Kidney (tissue), 22 donors: ENCODE measurements at places on chromosomes 4 and X. TPM values are rescaled to one million over a fixed set of nuclear protein-coding genes. Genes with fewer than 3 reads are reported as not detected.
A peak's percentile ranks its signal among the peaks of the same experiment; 100 is the strongest.

Gene SLC34A2
- total RNA-seq = 694 TPM

Gene AR
- total RNA-seq = 13.6 TPM

Gene IQCM
- not detected for total RNA-seq

Gene IL13RA2
- total RNA-seq = 0.31 TPM

Gene STAP1
- total RNA-seq = 3.9 TPM

Gene TIGD4
- total RNA-seq = 1.1 TPM

Gene PGAM4
- not detected for total RNA-seq

Gene BEX5
- total RNA-seq = 9.5 TPM

Gene RWDD4
- 17.7 TPM for total RNA-seq

Gene SLIT2
- 11.5 TPM for total RNA-seq

Gene TBCK
- total RNA-seq = 50.0 TPM

Gene LRRC66
- 0.44 TPM for total RNA-seq

DNA sequence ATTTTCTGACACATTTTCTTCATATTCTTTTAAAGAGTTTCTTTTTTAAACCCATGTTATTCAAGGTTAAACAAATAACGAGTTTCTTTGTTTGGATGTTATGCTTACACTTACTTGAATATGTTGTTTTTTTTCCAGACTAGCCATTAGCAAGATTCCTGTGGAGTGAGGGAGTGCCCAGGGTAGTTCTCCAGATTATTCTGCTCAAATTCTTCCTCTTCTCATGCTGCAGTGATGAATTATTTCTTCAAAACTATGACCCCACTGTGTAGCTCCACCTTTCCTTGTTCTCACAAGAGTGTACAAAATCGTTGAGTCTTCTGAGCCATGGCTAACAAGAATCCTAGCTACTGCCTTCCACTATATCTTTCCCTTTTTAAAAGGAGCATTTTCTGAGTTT, 134.1 kb upstream of the ELOVL6 start:
- H3K4me3 ChIP-seq = no peak overlapping the region
- no peaks in the 10 kb centered on the region for H3K27me3 ChIP-seq
- no peak for DNase-seq
- no peak overlapping the region for H3K27ac ChIP-seq

DNA sequence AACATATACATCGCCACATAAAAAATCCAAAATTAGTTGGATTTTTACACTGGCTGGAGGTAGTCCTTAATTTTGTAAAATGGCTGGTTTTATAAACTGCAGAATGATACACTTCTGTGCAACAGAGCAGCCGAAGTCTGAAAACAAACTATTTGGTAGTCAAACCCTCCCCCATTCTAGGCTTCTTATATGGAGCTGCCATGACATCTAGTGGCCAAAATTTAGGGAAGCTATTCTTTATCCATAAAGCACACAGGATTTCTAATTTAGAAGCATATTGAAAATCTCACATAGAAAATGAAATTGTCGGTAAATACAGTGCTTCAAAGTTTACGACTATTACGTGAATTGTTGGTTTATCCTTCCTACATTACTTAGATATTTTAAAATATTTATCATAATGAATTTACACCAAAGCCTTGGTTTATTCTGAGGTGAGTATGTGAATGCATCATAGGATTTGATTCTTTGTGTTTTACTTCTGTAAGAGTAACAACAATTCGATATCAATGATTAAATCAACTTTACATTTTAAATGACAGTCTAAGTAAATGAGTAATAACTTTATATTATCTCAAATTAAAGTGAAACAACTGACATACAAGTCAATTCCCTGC, 113.4 kb upstream of the FAM241A start:
- H3K4me1 ChIP-seq = no peaks in the 10 kb centered on the region
- no peaks in the 10 kb centered on the region for H3K27me3 ChIP-seq

DNA sequence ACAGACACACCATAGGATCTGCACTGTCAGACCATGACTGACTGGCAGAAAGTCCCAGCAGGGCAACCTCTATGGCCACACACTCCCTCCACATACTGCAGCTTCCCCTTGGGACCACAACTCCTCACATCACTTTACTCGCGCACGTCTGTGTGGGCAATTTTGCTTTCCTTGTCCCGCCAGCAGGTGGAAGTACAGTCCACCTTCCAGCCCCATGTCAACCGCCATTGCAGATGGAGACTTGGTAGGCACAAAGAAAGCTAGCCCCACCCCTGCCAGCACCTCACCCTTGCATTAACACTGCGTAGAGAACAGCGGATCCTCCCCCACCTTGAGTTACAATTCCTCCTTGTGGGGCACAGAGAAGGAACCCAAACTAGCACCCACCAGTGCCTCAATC, 74.4 kb upstream of the NAP1L2 start:
- no peaks in the 10 kb centered on the region for H3K4me1 ChIP-seq
- no peak overlapping the region for H3K4me3 ChIP-seq
- H3K27ac ChIP-seq = no peak overlapping the region
- no peaks in the 10 kb centered on the region for H3K36me3 ChIP-seq

DNA sequence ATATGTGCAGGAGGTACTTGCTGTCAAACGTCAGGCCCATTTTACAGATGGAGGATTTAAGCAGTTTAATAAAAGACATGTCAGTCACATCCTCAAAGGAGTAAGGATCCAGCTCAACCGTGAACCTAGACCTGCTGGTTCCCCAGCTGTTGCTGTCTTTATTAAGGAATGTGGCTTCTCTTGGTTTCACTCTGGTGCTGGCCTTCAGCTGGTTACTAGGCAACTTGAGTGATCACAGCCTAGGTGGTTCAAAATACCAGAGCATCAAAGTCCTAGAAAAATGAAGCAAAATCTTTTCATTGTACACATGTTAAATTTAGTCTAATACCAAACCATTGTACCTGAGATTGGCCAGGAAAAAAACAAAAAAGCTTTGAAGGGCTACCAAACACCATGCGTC, 32.7 kb upstream of the GLRA2 start:
- no peaks in the 10 kb centered on the region for H3K4me1 ChIP-seq
- H3K36me3 ChIP-seq = no peaks in the 10 kb centered on the region
- H3K27ac ChIP-seq = peak overlapping the region; percentile 16
- peak; percentile 8 for DNase-seq
- H3K27me3 ChIP-seq = no peaks in the 10 kb centered on the region

- no peaks in the 10 kb centered on the region for H3K36me3 ChIP-seq
- H3K27ac ChIP-seq = no peak overlapping the region
- DNase-seq = no peak
- peaks cover under 1% of the 10 kb centered on the region for H3K4me1 ChIP-seq
These were observed 32.9 kb upstream of the PDGFC start for GRCh38 chr4:157004279-157005161.

GRCh38 chr4:139736274-139736660, 70.6 kb downstream of the MGST2 start:
- no peak overlapping the region for H3K27ac ChIP-seq
- no peaks in the 10 kb centered on the region for H3K36me3 ChIP-seq
- no peaks in the 10 kb centered on the region for H3K27me3 ChIP-seq

DNA sequence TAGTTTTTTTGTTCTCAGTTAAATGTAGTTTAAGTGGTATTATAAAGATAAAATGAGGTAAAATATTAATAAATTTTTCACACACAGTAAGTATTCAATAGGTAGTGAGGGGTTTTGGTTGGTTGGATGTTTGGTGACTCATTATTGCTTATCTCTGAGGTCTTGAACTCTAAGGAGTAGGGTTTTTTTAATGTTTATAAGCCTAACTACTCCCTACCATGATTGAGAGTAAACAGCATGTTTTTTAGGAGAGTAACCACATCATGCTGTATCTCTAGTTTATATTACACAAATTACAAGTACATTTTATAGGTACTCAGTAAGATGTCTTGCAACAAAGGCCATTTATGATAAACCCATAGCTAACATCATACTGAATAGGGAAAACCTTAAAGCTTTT, 181.6 kb downstream of the MAPK10 start:
- no peak overlapping the region for H3K27ac ChIP-seq
- DNase-seq = no peak
- H3K36me3 ChIP-seq = no peaks in the 10 kb centered on the region
- no peak overlapping the region for H3K4me3 ChIP-seq

GRCh38 chr4:38204339-38205035, 244.3 kb downstream of the PTTG2 start:
- DNase-seq = no peak
- no peak overlapping the region for H3K27ac ChIP-seq
- H3K36me3 ChIP-seq = no peaks in the 10 kb centered on the region

- H3K4me1 ChIP-seq = no peaks in the 10 kb centered on the region
- H3K27me3 ChIP-seq = no peaks in the 10 kb centered on the region
- no peak overlapping the region for H3K27ac ChIP-seq
- H3K36me3 ChIP-seq = no peaks in the 10 kb centered on the region
These were observed 555.4 kb upstream of the PITX2 start for GRCh38 chr4:111178231-111178630.

DNA sequence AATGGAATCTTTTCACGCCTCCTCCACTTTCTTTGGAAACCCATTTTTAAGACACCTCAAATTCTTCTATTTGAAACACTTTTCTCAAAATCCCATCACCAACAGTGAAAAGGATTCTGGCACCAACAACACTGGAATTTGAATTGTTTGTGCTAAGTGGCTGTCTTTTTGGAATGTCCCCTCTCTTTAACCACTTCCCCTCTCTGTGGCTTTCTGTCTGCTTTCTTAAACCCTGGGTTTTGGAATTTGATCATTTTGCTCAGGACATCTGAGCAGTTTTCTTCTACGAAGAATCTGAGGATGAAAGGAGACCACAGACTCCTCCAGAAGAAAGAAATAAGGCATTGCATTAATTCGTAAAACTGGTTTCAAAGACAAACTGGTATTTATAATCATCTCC, 89.0 kb downstream of the MXRA5 start:
- no peak overlapping the region for H3K4me3 ChIP-seq
- H3K27me3 ChIP-seq = no peaks in the 10 kb centered on the region
- H3K27ac ChIP-seq = no peak overlapping the region
- H3K4me1 ChIP-seq = no peaks in the 10 kb centered on the region
